ENCODE measurements at places on chromosomes 3 and 15.

- DNase-seq: no peak
These were observed 169.1 kb upstream of the TSPAN3 start for GRCh38 chr15:77239882-77240608.

GRCh38 chr3:185540695-185541094 is 11.7 kb downstream of the LIPH start:
- no peak for DNase-seq

GRCh38 chr3:27040674-27041073 is 328.5 kb downstream of the NEK10 start:
- no peak for DNase-seq

DNA sequence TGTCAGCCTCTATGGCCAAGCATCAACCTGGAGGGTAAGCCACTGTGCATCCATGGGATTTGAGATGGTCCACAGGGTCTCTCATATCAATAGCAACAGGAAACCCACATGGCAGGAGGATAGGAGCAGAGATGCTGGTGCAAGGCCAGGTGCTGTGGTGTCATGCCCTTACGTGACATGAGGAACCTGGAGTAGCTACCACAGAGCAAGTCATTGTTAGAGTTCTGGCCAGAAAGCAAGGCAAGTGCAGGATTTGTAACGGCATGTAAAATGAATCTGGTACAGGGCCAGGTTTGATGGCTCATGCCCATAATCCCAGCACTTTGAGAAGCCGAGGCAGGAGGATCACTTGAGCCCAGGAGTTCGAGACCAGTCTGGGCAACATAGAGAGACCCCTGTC is 14.8 kb upstream of the ZNF774 start:
- no peak for DNase-seq

- no peak for DNase-seq
These were observed 173.1 kb upstream of the LYSMD4 start for GRCh38 chr15:99906311-99906710.

DNA sequence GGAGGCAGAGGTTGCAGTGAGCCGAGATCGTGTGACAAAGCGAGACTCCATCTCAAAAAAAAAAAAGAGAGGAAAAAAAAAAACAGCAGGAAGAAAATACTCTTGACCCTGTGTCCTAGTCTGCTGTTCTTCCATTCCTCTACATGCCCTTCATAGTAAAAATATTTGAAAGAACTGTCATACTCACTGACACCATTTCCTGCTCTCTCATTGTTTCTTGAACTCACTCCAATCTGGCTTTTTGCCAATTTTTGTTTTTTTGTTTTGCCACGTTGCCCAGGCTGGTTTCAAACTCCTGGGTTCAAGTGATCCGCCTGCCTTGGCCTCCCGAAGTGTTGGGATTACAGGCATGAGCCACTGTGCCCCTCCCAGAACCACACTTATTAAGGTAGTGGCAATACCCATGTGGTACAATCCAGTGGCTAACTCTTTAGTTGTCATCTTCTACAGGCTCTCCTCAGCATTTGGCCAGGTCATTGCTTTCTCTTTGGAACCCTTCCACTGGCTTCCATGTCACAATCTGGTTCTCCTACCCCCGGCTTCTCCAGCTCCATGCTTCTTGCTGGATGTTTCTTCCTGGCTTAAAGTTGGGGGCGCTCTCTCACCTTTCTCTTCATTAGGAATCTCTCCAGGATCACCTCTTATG is 238.2 kb upstream of the C2CD4B start:
- no peak for DNase-seq

- DNase-seq: no peak
These were observed 76.0 kb downstream of the SLCO3A1 start for GRCh38 chr15:91929509-91929908.

DNA sequence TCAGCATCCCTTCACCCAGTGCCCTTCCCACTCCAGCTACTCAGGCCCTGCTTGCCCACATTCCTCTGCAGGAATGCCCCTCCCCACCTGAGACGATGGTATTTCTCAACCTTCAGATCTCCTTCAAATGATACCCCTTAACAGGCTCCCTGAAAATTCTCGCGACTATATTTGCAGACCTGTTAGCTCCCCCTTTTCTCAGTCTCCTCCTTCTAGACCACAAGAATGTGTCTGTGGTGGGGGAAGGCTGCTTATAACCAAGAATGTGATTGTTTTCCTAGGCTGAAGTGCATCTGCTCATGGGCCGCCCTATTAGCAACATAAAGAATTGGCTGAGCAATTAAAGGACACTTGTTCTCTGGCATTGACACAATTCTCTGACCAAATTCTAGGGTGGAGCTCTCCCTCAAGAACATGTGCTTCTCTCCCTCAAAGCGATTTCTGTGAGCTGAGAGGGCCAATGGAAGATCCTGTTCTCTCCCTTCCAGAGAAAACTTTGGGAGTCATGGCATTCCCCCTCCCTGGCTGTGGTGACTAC is 19.1 kb upstream of the LIMD1 start:
- no peak for DNase-seq

- DNase-seq: no peak
These were observed 174.3 kb downstream of the SMAD6 start for GRCh38 chr15:66876421-66876730.

DNA sequence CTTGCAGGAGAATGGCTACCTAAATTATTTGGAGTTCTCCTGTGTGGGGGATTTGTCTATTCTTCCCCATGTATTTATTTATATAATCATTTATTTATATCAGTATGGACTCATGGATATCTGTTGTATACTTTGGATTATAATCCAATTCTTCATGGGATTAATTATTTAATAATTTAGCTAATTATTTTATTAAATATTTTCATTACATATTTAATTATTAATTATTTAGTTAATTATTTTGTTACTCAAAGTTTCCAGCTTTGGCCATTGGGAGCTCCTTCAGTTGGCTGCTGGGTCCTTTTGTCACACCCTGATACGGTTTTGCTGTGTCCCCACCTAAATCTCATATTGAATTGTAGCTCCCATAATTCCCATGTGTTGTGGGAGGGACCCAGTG is 3.3 kb upstream of the PRR20G start:
- DNase-seq: no peak

GRCh38 chr3:16266714-16267113 is 1.7 kb downstream of the OXNAD1 start:
- no peak for DNase-seq

GRCh38 chr3:113531826-113532697 is at the start of gene SIDT1:
Gene SIDT1 (plus strand): TSS chr3:113532555. CDS start chr3:113533022, 467 bp downstream.
- no peak for DNase-seq

DNA sequence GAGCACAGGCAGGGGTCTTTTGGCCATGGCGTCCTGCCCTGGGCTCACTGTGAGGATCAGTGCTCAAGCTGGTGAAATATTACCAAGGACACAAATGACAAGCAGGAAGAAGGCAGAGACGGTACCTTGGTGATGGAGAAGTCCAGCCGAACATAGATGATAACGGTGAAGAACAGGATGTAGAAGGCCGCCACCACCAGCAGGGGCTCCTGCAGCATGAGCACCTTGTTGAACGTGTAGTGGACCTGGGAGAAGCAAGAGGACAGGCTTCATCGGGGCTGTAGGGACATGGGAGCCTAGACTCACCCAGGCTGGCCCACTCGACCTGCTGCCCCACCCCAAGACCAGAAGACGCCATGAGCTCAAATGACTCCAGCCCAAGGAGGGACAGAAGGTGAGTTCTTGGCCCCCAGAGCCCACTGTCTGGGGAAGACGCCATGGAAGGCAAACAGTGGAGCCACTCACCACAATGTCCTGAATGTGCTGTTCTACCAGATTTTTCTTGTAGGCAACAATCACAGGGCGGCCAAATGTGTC is 25.1 kb downstream of the RPN1 start:
- no peak for DNase-seq

- no peak for DNase-seq
These were observed 327.5 kb downstream of the ARPP21 start for GRCh38 chr3:35966629-35967464.
